ENCODE measurements at places on chromosomes 7 and 10.
A peak's percentile ranks its signal among the peaks of the same experiment; 100 is the strongest.

DNA sequence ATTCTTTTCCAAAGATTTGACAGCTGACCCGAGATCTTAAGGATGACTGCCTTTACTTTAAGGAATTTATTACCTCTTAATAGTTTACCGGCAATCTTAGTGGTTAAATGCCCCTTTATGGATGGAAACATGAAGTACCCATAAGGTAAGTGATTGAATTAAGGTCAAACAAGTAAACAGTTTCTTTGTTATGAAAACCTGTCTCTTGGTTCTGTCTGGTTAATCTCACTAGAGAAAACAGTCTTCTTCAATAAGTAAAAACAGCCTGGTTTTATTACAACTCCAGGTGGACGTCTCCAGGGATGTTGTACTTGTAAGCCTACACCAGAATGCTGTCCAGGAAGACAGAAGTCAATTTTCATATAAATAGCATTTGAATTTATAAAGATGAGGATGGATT is 161.8 kb upstream of the MTPN start:
- no peak for DNase-seq

DNA sequence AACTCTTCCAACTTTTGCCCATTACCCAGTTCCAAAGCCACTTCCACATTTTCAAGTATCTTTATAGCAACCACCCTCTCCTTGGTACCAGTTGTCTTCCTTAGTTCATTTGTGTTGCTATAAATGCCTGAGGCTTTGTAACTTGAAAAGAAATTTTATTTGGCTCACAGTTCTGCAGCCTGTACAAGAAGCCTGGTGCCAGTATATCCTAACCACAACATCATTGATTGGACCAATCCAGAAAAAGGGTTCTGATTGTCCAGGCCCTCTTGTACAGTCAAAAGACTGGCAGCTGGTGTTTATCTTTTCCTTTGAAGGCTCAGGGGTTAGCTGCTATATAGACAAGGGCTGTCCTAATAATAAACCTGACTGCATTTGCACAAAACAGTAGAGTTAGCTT is 21.1 kb upstream of the ABCC2 start:
- no peak for DNase-seq

DNA sequence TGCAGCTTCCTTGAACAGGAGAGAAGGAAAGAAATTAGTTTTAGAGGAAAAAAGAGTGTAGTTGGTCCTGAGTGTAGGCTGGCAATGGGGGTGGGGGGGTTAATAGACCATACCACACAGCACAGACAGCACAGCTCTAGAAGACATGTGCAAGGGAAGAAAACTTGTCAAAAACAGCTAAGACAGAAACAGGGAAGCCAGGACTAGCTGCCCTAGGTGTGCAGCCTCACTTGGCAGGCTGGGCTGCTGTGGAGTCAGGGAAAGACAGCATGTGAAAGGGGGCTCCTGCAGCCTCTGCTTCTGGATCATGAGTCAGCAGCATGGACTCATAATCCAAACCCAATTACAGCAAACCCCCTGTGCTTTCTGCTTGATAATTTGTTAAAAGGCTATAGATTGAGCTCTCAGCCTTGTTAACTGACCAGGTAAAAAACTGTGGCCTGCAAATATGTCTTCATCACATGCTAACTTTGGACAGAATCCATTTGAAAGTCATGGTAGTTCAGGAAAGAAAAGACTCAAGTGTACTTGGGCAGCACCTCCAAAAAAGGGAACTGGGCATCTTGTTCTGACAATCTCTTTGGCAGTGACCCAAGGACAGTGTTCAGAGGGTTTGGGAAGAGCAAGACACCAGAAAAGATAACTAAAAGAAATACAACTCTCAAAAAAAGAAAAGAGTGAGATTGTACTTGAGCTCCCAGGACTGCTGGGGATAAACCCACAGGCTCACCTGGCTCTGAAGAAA is 142.2 kb upstream of the VWC2 start:
- no peak for DNase-seq

DNA sequence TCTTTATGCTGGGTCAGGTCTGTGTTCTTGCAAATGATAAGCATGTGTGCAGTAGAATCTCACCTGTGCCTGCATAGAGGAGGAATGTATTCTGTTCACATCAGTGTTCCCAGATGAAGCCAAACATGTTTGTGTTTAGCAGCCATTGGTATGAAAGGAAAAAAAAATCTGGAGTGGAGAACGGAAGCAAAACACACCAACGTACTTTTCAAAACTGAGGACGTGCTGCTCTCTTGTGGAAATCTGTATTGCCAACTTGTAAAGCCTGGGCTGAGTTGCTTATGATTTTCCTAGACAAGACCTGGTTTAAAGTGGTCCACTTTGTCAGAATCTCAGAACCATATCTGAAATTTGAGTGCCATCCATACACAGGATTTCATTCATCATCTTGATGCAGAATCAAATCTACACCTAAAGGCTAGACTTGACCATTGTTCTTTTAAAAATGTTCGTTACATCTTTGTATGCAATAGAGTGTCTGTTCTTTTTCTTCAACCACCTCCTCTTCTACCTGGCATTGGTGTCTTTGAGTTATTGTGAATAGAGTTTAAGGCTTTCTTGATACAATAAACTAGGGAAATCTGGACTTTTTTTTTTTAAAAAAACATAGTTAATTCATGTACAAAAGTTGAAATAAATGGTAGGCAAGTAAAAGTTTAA is 367.7 kb downstream of the PHF14 start:
- DNase-seq = no peak

- no peak for DNase-seq
Observed at GRCh38 chr10:47379445-47379785, 4.7 kb downstream of the ZNF488 start.

DNA sequence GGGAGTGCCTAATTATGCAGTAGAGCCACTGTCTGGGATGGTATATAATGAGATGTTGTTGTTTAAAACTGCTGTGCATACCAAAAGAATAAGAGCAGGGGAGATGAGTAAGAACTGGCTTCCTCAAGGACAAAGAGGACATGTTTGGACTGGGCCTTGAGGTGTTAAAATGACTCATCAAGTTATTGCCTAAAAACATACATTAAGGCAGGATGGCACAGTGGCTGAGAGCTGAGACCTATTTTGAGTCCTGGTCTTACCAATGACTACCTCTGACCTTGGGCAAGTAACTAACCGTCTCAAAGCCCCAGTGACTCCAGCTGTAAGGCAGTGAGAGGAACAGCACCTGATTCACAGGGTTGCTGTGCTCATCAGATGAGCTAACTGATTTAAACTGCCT is 71.1 kb downstream of the CFAP58 start:
- no peak for DNase-seq

DNA sequence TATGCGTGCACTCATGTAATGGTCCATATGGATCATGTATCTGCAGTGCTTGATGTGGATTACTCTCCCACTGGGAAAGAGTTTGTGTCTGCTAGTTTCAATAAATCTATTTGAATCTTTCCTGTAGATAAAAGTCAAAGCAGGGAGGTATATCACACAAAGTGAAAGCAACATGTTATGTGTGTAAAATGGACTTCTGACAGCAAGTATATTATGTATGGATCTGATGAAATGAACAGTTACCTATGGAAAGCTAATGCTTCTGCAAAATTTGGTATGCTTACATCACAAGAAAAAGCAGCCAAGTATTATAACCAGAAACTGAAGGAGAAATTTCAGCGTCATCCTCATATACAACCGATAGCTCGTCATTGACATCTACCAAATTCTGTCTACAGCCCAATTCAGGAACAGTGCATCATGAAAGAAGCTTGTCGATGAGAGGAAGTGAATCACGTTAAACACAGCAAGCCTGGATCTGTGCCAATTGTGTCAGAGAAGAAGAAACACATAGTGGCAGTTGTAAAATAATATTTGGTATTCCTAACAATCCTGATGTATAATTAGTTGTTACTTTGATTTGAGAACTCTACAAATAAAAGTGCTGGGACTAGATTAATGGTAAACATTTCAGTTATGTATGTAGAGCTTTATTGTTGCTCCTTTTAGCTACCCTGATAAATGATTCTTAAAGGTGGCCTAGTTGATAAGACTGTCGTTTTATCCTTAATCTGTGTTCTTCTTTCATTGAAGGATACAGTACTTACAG is 14.2 kb upstream of the SYPL1 start:
- DNase-seq = peak; percentile 30

GRCh38 chr7:73466112-73466511 is 32.5 kb downstream of the FZD9 start:
- DNase-seq = no peak

DNA sequence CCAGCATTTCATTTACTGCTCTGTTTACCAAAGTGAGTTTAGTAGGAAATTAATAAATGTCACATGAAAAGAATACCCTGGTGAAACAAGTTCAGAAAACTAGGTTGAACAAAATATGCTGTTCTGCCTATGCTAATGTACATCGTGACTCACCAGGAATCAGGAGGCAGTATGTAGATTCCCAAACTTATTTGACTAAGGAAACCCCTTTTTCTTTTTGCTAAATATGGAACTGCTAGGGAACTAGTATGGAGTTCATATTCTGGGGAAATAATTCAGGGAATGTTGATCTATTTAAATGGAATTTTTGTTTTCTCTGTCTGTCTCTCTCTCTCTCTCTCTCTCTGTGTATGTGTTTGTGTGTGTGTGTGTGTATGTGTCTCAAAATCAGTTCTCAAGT is 49.9 kb upstream of the EXOC4 start:
- DNase-seq = no peak

- DNase-seq = no peak
Observed at GRCh38 chr7:89549768-89550167, 604.5 kb upstream of the STEAP1 start.

GRCh38 chr10:2650328-2650727 is 417.0 kb upstream of the PFKP start:
- DNase-seq = no peak

DNA sequence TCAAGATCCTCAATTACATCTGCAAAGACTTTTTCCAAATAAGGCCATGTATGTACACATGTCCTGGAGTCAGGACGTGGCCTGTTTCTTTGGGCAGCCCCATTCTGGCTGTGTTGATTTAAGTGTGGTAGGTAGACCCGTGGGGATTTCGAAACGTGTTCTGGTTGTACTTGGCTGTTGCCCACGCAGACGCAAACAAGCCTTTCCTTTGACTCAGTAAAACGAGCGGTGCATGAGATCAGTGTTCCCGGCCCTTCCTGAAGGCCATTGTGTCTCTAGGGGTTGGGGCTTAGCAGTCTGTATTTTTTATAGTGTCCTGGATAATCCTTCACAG is 64.8 kb upstream of the DNAJB6 start:
- DNase-seq = no peak

- DNase-seq = no peak
Observed at GRCh38 chr7:24403557-24403956, 119.6 kb downstream of the NPY start.

GRCh38 chr10:67782530-67782929 is 55.5 kb downstream of the DNAJC12 start:
- no peak for DNase-seq

- no peak for DNase-seq
Observed at GRCh38 chr10:79189853-79190435, 121.2 kb downstream of the ZMIZ1 start.

DNA sequence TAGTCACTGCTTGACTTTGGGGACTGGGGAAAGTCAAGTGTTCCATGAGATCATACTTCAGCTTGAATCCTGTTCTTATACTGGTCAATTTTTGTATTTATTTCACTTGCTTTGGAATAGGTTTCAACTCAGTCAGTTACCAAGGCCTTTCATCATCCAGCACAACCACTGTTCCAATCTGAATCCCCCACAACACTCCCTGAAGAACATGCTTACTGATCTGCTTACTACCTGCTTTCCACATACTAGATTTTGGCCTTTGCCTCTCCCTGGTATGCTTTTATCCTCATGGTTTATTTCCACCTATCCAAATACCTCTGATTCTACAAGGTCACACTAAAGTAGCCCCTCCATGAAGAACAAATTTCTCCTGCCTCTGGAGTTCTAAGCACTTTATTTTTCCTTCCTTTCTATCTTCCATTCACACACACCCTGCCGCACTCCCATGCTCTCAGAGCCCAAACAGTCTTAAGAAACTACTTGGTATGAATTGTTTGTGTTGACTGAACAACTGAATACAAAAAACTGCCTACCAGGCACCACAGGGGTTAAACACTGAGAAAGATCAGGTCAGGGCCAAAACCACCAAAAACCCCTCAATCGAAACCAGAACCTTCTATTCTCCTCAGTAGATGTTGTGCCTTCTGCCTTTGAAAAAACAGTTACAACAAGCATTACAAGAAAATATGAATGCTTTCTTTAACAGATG is 178.1 kb downstream of the AVL9 start:
- no peak for DNase-seq

DNA sequence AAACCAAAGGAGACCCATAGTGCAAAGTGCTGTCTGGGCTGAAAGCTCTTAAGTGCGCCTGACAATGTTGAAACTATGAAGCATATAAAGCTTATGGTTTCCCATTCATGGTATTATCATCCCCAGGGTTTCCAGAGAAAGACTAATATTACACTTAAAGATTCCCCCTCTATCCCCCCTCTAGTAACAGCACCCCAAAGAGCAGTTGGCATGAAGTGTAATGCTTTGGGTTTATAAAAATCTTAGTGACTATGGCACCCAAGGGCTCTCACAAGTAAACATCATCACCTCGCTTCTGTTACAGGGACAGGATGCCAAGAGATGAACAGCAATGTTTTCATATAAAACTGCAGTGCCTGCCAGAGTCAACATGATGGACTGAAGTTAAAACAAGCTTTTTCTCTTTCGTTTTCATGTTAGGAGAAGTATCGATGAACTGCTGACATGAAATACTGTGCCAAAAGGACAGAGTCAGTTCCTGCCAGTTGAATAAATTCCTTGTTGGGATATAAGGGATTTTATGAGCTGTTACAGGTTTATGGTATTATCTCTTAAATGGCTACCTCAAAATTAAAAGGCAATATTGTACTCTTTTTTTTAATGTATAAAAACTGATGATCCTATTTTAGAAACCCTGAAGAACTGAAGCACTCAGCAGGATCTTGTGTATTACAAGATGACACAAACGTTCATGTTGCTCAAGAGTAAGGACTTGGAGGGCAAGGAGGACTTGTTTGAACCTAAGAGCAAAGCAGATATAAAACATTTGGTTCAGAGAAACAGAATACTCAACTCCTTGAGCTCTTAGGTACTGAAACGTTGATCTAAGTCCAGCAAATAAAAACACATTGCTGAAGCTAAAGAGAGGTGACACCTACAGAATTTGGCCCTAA is 203.7 kb upstream of the IMMP2L start:
- DNase-seq = no peak

DNA sequence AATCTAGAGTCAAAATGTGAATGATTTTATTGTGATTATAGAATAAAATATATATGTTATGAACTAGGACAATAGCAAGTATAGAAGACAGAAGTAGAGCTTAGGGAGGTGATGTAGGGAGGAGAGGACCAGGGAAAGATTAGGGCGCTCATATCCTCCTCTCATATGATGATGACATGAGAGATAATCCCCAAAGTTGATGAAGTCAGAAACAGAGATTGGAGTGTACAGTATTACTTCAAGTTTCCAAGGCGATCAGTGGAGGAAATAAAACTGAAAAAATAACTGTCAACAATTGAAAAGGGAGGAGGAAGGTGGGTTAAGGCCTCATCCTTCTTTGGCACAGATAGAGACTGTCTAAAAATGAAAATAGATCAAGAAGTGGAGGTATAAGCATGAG is 14.9 kb downstream of the MACROH2A2 start:
- no peak for DNase-seq
